ENCODE measurements at places on chromosomes 16 and 17.

- no peak for DNase-seq
Observed at GRCh38 chr16:12143447-12144172, 167.1 kb downstream of the SNX29 start.

GRCh38 chr16:1367486-1368174 lies 15.9 kb downstream of the GNPTG start:
- no peak for DNase-seq

GRCh38 chr17:78940708-78941107 lies 15.5 kb upstream of the TIMP2 start:
- DNase-seq = no peak

- DNase-seq = no peak
Observed at GRCh38 chr16:79970551-79971236, 370.2 kb upstream of the MAF start.

DNA sequence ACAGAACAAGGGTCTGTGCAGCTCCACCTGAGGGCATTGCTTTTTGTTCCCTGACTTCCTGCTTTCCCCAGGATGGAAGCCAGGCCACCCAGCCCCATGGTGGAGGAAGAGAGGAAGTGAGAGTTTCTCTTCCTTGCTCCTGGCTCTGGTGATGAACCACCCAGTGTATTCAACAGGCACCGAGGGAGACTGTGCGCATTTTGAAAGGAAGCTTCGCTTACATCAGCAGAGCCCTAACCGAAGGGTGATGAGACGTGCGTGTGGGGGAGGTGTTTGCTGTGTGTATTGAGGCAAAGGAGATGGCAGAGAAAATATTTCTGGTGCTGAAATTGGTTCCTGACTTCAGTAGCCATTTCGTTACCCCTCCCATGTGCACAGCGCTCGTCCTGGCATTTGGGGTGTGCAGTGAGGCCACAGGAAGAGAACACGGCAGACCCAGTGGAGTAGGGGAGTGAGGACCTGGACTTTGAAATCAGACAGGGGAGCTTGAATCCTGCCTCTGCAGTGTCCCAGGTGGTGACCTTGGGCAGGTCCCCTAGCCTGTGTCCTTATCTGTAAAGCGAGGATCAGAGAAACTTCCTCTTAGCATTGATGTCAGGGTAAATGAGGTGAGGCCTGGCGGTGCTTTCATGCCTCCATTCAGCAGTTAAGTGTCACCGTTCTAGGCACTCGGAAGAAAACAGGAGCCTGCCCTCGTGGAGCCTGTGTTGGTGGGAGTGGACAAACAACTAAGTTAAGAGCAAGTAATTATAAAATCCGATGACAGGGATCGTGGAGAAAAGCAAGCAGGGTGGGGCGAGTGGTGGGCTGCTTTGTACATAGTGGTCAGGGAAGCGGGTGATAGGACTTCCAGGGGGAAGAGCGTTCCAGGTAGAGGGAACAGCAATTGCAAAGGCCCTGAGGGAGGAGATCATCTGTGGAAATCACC lies 7.4 kb downstream of the CMIP start:
- peak; percentile 35 for DNase-seq

DNA sequence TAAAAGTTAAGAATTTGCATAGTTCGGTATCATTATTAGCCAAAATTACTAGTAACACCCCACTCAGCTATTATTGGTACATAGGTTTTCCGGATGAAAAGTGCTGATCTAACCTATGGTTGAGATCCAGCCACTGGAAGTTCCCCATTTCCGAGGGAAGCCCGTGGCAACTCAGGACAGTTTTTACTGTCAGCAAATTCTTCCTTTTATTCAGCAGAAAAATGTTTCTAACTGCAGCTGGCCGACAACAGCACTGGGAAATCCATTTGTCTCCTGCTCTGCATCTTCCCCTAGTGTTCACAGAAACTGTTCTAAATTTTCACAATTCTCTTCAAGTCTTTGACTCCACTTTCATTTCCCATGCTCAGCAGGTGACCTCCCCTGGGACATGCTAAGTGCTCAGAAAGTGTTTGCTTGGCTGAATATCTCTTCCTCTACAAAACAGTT lies 15.5 kb upstream of the MMD start:
- no peak for DNase-seq

DNA sequence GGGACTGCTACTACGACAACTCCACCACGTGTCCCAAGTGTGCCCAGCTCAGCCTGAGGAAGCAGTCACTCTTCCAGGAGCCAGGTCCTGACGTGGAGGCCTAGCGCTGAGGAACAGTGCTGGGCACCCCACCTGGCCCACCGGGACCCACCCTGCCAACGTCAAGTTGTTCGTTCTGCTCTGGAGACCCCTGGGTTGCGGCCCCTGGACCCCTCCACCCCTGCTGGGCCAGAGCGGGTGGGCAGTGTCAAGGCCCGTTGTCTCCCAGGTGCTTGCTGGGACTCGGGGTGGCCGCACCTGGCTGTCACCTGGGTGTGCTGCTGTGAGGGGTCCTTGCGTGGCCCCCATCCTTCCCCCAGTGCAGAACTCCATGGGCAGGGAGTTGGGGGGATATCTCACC lies 34.4 kb downstream of the CDRT15L2 start:
- no peak for DNase-seq

DNA sequence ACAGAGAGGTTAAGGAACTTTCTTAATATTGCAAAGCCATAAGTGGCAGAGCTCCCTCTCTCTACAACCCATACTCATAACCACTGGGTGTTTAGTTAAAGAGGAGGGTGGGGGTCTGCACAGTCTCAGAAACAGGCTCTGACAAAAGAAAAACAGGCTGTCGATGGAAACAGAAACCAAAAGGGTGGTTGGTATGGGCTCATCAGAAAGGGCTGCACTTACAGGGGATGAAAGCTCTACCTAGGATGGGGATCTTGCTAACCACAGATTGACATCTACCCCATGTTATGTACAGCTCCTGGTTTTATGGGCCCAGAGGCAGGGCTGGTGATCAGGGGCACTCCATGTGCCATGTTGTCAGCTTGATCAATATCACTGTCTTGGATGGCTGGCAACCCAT lies 111.4 kb downstream of the CYLD start:
- DNase-seq = no peak

GRCh38 chr16:30351001-30351441 lies 4.1 kb downstream of the CD2BP2 start:
- DNase-seq = no peak

DNA sequence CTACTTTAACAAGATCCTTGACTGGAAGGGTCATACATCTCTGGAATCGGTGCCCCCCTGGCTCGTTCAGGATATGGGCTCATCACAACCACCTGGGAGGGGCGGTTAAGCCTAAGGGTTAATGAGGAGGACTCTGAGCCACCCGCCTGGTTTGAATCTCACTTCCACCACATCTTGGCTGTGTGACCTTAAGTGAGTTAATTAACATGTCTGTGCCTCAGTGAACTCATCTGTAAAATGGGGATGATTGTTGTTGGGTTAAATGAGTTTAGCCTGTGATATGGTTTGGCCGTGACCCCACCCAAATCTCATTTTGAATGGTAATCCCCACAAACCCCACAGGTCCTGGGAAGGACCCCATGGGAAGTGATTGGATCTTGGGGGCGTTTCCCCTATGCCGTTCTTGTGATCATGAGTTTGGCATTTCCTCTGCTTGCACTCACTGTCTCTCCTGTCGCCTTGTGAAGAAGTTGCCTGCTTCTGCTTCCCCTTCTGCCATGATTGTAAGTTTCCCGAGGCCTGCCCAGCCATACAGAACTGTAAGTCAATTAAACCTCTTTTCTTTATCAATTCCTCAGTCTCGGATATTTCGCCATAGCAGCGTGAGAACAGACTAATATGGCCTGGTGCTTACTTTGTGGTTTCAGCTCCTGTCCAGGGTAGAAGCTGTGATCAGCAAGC lies 214.0 kb upstream of the CIBAR2 start:
- DNase-seq = no peak

- no peak for DNase-seq
Observed at GRCh38 chr16:72311426-72311825, 139.5 kb upstream of the PMFBP1 start.

- DNase-seq = peak; percentile 51
Observed at GRCh38 chr17:82497483-82498405, 21.8 kb upstream of the FOXK2 start.
